ENCODE measurements at places on chromosomes 12 and 14.

GRCh38 chr14:61226015-61226654 lies 55.0 kb downstream of the TMEM30B start:
- no peak for DNase-seq

DNA sequence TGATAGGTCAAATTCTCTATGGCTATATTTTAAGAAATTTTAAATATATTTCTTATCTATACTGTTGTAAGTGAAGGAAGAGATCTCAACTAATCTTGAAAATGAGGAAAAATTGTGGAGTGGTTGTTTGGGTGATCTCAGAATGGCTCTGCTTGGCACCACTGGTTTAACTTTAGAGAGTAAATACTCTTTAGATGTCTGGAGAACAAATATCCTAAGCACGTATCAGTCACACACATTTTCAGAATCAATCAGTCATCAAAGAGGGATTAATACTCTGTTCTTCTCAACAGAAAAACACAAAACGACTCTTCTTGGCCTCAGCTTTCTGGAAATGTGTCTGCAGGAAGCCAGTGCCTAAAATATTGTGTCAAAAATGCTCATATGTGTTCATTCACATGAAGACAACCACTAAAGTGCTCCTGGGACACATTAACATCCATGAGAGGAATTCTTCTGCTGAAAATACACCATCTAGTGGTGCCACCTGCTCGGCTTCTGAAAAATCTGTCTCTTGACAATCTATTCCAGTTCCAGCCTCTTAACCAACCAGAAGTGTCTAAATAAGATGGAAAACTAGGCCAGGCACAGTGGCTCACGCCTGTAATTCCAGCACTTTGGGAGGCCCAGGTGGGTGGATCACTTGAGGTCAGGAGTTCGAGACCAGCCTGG lies 81.1 kb upstream of the CCDC198 start:
- DNase-seq: no peak

DNA sequence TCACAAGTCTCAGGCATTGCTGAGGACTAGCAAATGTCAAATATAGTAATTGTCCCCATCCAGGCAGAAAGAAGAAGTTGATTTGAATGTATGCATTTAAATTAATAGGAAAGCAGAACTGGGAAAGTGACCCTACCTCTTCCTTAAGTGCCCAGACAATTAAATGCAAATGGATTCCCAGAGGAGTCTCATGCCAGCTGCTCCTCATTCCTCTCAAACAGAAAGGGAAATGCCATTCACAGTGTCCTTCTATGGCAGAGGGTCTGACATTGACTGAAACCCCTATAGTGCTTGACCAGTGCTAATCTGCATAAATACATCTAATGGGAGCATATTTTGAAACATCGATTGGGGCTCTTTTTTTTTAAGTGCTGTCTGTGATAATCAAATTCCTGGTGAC lies 292.4 kb upstream of the SEL1L start:
- DNase-seq: no peak

- no peak for DNase-seq
Observed at GRCh38 chr12:17810399-17810798, 279.6 kb downstream of the RERGL start.

GRCh38 chr14:64502887-64503433 lies 678 bp downstream of the ZBTB25 start:
- DNase-seq: peak; percentile 29

GRCh38 chr12:123973552-123974341 lies 732 bp downstream of the ZNF664 start:
- DNase-seq: peak; percentile 45

- DNase-seq: peak; percentile 53
Observed at GRCh38 chr12:103771466-103771865, 69.6 kb downstream of the NT5DC3 start.

GRCh38 chr12:56046027-56046780 lies 4.5 kb downstream of the RPS26 start:
- no peak for DNase-seq

DNA sequence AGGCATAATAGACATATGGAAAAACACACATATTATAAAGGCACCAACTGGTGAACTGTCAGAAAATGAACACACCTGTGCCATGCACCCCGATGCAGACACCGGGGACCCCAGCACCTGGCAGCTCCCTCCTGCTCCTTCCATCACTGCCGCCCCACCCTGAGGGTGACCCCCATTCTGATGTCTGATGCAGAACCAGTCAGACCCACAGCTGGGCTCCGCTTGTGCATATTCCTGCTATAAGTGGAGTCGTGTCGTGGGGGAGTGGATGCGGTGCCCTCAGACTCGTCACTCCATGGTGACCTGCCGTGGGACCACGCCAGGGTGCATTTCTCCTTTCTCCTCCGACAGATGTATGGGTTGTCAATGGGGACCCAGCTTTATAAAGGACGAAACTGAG lies 45.7 kb upstream of the MEG3 start:
- DNase-seq: no peak

- no peak for DNase-seq
Observed at GRCh38 chr14:37150414-37150813, 22.0 kb downstream of the SLC25A21 start.

GRCh38 chr12:93970900-93971688 lies 177.3 kb upstream of the PLXNC1 start:
- no peak for DNase-seq

DNA sequence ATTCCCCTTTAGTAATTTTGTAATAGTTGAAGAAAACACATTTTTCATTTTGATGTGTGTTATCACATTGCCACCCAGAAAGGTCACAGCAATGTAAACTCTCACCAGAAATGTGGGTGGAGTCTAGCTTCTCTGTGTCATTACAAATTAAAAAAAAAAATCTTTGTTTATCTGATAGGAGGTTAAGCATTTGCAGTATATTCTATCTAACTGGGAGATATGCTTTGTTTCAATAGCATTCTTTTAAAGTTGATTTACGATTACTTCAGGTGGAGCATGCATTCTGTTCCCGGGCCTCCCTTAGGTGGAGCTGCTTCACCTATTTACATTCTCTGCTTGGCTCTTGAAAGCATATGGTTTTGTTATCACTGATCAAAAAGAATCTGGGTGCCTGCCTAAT lies 7.8 kb downstream of the ADIPOR2 start:
- no peak for DNase-seq

- no peak for DNase-seq
Observed at GRCh38 chr12:95443459-95443858, 30.5 kb upstream of the METAP2 start.

DNA sequence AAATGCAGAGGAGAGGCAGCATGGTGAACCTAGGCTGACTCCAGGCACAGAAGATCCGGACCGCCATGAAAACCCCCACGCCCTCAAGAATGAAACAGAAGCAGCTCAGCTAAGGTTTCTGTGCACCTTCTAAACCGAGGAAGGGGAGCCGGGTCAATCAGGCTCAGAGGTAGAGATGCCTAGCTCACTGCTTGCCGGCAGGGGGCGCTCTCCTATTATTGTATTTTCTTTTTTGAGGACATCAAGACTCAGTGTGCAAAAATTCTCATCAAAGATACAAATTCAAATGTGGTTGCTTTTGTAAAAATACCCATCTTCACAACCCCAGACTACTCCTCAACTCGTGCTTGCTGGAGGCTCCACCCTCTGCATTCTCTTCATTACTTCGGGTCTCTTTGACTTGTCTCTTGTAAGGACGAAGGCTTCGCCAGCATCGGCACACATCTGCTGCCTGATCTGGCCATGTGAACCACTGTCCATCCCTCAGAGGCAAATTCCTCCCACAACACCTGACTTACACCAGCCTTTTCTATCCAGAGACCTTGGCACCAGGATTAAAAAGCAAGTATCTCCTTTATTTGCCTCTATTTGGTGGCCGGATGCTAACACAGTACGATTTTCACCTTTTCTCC lies 33.4 kb upstream of the RNASE3 start:
- DNase-seq: peak; percentile 7
